ENCODE measurements at places on chromosomes 2 and 18.

GRCh38 chr18:78123926-78124797 is 855.5 kb upstream of the SALL3 start:
- DNase-seq = no peak

GRCh38 chr2:216315802-216316603 is 56.3 kb downstream of the MARCHF4 start:
- no peak for DNase-seq

DNA sequence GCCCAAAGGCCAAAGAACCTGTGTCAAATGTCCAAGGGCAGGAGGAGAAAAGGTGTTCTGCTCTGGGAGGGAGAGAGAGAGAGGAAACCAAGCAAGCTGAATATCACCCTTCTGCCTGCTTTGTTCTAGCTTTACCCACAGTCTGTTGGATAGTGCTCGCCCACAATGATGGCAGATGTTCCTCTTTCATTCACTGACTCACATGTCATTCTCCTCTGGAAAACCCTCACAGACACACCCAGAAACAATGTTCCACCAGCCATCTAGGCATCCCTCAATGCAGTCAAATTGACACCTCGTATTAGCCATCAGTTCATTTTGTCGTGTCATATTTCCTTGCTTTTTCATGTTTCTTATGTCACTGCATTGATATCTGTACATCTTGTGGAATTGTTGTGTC is 150.3 kb downstream of the UBR3 start:
- no peak for DNase-seq

- DNase-seq = no peak
Observed at GRCh38 chr2:50049267-50049666, 895.0 kb upstream of the FSHR start.

DNA sequence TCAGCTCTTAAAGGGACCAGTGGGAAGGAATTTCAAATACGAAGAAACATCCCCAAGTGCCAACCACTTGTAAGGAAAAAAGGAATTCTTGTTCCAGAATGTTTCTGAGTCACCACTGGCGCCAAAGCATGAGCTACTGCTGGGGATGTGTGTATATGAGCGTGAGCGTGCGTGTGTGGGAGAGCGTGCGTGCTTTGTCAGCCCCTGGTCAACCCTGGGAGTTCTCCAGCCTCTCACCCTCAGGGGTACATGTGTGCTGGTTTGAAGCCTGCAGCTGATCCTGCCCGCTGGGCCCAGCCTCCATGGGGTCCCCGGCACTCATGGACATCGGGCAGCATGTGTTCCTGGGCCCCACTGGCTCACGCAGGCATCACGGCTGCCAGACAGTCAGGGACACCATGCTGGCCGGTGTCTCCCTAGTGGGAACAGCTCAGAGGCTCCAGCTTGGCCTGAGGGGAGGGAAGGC is 17.1 kb downstream of the HS6ST1 start:
- no peak for DNase-seq

DNA sequence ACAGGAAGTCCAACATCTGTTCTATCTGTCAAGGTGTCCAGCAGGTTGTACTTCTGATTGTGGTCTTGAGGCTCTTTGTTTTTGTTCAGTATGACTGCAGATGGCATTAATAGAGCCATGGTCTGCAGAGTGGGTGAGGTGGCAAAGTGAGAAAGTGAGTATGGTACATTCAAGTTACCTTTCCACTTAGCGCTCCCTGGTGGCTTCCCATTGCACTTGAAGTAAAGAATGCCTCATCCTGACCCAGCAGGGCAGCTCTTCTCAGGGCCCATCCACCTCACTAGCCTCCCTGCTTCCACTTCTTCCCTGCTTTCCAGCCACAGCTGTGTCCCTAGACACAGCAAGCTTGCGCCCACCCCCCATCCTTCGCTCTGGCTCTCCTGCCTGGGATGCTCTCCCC is 148.0 kb upstream of the ALPP start:
- no peak for DNase-seq

- no peak for DNase-seq
Observed at GRCh38 chr2:64604155-64604554, 49.6 kb downstream of the SERTAD2 start.

DNA sequence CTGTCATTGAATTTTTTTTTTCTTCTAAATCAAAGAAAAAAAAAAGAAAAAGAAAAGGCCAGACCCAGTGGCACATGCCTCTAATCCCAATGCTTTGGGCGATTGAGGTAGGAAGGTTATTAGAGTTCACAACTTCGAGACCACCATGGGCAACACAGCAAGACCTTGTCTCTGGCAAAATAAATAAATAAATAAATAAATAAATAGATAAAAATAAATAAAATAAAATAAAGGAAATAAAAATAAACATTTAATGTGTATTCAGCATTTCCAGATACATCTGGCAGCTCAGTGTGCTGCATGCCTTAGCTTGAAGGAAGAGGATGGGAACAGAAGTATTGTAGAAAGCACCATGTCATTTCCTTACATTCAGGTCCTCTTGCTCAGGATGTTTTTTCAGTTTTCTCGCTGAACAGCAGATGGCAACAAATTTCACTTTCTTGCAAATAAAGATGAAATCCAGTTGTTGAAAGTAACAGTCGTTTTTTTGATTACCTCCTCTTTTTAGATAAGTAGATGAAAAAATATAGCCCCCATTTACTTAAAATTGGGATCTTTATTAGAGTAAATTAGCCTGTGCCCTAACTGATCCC is 25.7 kb upstream of the FAM178B start:
- DNase-seq = no peak

GRCh38 chr18:45254709-45255082 is 360.6 kb upstream of the SLC14A2 start:
- no peak for DNase-seq

GRCh38 chr2:197292619-197293018 is 18.0 kb downstream of the ANKRD44 start:
- DNase-seq = no peak

DNA sequence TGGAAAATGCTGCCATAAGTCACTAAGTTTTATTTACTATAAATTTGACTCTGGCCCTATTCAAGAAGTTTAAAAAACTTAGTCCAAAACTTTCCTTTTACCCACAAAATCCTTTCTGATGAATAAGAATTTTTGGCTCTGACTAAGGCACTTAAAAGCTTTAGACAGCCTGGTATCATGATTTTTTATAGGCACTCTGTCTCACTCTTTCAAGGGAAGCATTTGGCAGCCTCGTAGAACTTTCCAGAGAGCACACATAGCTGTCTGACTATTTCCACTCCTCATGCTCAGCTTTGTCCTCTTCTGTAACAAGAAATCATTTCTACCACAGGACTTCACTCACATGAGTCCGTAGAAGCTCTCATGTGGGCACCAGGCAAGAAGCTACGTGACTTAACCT is 32.3 kb upstream of the XDH start:
- DNase-seq = no peak

DNA sequence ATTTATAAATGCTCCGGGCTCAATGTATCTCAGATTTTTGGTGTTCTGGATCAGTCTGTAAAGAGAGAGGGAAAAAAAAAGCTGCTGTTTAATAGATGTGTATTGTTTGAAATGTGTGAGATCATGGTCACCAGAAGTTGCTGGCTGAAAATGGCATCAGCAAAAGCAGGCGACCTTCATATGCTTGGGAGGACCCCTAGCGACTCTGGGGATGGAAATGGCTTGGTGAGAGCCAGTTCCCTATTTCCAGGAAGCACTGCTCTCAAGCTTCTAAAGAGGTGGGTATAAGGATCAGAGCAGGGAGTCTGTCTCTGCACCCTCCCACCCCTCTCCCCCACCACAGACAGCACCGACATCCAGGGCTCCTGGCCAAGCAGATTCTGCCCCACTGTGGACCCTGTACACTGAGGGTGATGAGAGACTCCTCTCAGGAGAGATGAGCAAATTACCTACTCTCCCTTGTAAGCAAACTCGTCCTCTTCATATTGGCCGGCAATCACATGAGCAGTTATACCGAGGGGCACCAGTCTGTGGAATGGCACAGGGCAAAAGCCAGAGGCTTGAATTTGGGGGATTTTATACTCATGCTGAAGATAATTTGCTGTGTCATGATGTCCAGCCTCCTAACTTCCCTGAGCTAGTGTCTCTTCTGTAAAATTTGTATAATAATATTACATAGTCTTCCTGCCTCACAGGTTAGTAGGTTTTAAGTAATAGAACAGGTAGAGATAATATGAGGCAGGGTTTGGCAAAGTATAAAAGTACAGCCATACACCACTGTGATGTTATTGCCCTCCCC is 29.6 kb downstream of the LHCGR start:
- DNase-seq = no peak

- no peak for DNase-seq
Observed at GRCh38 chr2:236896688-236897087, 189.0 kb upstream of the COPS8 start.

- no peak for DNase-seq
Observed at GRCh38 chr2:55269645-55269990, 587 bp upstream of the MTIF2 start.
